ENCODE measurements at places on chromosomes 7 and 10.

DNA sequence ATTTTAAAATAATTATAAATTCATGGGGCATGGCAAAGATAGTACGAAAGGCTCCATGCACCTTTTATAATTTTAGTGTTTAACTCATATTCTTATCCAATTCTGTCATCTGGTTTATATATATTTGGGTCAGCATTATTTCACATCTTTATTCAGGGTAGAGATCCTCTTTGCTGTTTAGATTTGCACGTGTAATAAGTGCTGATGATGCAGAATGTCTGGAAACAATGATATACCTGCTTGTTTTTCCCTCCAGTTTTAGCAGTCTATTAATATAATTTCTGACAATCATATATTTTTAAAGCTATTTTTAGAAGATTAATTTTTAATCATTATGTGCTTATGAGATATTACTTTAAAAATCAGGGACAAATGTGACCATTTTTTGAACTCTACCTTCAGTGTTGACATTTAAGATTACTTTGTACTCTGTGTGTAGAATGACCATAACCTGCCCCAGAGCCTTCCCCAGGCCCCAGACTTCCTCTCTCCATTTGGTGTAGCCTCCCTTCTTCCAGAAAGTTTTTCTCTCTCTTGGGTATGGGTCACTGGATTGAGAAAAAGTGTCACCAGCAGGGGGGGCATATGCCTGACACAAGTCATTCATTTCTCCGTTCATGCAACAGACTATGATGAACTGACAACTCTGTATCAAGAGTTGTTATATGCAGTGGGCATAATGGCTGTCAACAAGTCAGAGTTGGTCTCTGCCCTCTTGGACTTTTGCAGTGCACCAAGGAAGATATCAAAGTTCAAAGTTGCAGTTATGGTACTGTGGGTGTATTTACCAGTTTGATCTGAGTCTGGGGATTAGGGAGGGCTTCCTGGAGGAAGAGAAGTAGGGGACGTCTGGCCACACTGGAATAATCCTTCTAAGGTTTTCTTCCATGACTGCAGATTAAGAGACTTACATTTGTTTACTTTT, 192.6 kb upstream of the CCDC6 start:
- DNase-seq = peak; percentile 24

GRCh38 chr7:45242698-45243097, 85.1 kb downstream of the RAMP3 start:
- DNase-seq = no peak

- DNase-seq = no peak
These were observed 4.8 kb upstream of the REPIN1 start for GRCh38 chr7:150363872-150364271.

- no peak for DNase-seq
These were observed 114.7 kb downstream of the EBF3 start for GRCh38 chr10:129849452-129849750.

DNA sequence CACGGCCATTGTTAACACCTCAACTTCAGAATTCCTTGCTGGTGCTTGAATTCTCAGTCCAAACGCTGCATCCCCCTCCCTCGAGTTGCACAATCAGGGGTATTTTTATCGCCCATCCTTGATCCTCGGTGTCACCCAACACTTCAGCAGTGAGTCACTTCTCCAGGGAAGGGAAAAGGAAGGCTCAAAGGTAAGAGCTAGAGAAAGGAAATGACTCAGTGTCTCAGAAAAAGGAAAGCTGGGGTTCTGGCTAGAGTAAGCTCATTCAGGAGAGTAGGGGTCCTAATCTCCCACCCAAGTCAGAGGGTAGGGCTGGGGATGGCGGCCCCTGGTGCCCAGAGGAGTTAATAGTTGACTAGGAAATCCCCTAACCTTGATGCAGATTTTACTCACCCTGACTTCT, 39.8 kb upstream of the TRIM8 start:
- DNase-seq = no peak

DNA sequence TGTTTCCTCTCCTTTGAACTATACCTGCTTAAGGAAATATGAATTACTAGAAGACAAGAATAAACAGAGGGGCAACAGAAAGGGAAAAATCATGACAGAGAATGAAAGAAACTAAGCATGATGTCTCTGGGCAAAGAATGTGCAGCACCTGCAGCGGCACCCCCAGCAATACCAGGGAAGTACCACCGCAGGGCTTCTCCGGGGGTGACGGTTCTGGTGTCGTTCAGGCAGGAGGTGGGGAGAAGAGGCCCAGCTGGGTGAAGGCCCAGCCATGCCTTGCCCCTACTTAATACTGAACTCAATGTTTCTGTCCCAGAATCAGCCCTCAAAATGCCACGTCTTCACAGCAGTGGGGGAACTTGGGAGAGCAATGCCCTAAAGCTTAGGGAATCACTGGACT, 337.6 kb downstream of the CDC14C start:
- no peak for DNase-seq

- no peak for DNase-seq
These were observed 166.3 kb upstream of the TMEM196 start for GRCh38 chr7:19939746-19940145.

GRCh38 chr10:62637249-62638061, 167.1 kb upstream of the ADO start:
- DNase-seq = no peak

GRCh38 chr10:125850766-125851731, 27.7 kb downstream of the BCCIP start:
- no peak for DNase-seq

- peak; percentile 48 for DNase-seq
These were observed 24.2 kb downstream of the PWWP2B start for GRCh38 chr10:132420981-132421846.

DNA sequence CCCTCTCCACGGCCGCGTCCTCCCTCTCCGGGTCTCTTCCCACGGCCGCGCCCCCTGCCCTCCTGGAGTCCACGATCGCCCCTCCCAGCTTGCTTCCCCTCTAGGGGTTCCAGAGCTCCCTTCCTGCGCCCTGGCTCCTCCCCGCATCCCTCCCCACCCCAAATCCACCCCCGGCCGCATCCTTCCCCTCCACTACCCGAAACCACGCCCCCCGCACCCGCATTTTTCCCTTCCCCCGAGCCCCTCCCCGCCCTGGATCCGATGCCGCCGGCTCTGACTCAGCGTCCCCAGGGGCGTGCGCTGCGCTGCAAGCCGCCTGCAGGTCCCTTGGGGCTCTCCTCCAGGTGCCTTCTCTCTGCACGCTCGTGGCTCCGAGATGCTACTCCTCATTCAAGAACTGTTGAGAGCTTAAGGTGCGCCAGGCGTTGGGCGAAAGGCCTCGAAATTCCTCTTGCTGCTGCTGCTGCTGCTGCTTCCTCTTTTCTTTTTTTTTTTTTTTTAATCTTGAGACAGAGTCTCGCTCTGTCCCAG, 372 bp upstream of the TMEM130 start:
- peak; percentile 80 for DNase-seq

- DNase-seq = no peak
These were observed 290.3 kb upstream of the VWC2 start for GRCh38 chr7:49483142-49483541.

- no peak for DNase-seq
These were observed 46.4 kb downstream of the ANK3 start for GRCh38 chr10:60343254-60343653.

GRCh38 chr7:139767561-139767982, 10.2 kb downstream of the HIPK2 start:
- no peak for DNase-seq

DNA sequence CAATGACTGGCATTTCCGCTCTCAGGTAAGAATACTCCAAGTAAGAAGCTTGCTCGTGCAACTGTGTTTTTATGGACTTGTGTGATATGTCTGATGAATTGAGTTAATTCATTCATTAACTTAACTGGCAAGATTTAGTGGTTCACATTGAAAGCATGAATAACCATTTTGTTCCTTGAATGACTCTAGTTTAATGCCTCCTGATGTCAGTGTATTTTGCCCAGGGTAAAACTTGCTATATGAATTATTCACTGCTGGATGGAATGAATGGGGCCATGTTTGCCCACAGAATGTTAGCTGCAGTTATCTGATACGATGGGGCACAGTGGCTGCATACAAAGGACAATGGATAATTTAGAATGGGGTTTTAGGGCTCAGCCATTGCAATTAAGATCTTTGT, 124.1 kb downstream of the ZNF365 start:
- no peak for DNase-seq

Measured in SK-N-DZ (cell line).